Activated naive CD4-positive, alpha-beta T cell treated with anti-CD3 and anti-CD28 coated beads, Interleukin-2, amount 10 ng/mL, durations not matched to agents 5 hours and 36 hours (primary cell): ENCODE measurements at places on chromosomes 12 and 14. TPM values are rescaled to one million over a fixed set of nuclear protein-coding genes. Genes with fewer than 3 reads are reported as not detected.

The GZMB gene
- 62.7 TPM for total RNA-seq

The FOXN3 gene
- total RNA-seq: 111 TPM

The IL31 gene
- total RNA-seq: not detected

The LRCOL1 gene
- not detected for total RNA-seq

The RPL6 gene
- 1,501 TPM for total RNA-seq

The TSHR gene
- 5.0 TPM for total RNA-seq

The RFX4 gene
- not detected for total RNA-seq

The SMIM41 gene
- total RNA-seq: 0.15 TPM

The CCDC197 gene
- total RNA-seq: not detected

The FAM181A gene
- total RNA-seq: not detected

The SSPN gene
- total RNA-seq: not detected

The KRT7 gene
- 4.6 TPM for total RNA-seq

The FAM186B gene
- total RNA-seq: 0.19 TPM

The CCDC60 gene
- total RNA-seq: not detected

The PLEKHG7 gene
- total RNA-seq: not detected

The TOGARAM1 gene
- 6.8 TPM for total RNA-seq
